ENCODE measurements at places on chromosomes 12 and 14.

GRCh38 chr12:92546635-92547348 lies 156.0 kb upstream of the PLEKHG7 start:
- DNase-seq: no peak

DNA sequence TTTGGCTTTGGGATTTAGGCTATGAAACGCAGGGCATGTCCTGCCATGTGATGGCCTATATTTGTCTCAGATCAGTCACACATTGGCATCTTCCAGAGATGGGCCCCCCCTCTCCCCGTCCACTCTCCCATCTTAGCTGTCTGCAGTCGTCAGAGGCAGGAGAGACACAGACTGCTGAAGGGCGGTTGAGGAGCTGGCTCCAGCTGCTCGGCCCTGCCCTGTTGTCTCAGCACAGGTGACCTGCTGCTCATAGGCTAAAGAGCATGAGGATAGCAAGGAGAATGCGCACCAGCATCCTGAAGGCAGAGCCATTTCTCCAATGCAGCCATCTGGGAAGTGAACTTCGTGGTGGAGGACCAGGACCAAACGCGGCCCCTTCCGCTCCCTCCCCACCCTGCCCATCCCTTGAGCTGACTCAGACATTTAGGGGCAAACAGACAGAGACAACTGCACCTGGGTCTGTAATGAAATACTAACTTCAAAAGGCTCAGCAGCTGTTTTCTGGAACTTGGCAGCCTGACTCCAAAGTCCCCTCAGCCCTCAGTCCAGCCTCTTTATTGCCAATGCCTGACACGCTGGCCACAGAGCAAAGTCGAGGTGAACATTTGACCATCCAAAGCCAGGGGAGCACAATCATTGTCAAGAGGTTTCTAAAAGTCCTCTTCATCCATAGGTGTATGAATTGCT lies 22.3 kb downstream of the FZD10 start:
- DNase-seq: no peak

DNA sequence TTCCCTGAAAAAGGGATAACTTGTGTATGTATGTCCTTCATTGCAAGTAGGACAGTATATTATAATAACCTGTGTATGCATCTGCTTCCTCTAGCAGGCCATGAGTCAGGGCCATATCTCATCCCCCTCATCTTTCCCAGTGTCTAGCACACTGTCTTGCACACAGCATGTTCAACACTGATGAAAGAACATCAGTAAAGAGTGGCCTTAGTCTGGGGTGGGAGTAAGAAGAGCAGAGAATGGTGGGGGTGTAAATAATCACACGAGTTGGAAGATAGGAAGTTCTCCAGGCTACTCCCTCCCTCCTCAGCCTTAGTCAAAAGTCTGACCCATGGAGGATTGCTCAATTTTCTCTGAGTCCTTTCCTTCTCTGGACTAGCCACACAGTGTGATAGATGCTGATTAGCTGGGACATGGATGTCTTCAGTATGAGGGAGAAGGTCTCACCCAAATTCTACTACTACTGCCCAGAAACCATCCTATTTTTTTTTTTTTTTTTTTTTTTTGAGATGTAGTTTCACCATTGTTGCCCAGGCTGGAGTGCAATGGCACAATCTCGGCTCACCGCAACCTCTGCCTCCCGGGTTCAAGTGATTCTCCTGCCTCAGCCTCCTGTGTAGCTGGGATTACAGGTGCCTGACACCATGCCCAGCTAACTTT lies 14.6 kb upstream of the SP1 start:
- DNase-seq: no peak

GRCh38 chr12:117907108-117907689 lies 61.6 kb downstream of the KSR2 start:
- DNase-seq: no peak

GRCh38 chr14:99674064-99674650 lies 9.9 kb upstream of the CYP46A1 start:
- DNase-seq: no peak

DNA sequence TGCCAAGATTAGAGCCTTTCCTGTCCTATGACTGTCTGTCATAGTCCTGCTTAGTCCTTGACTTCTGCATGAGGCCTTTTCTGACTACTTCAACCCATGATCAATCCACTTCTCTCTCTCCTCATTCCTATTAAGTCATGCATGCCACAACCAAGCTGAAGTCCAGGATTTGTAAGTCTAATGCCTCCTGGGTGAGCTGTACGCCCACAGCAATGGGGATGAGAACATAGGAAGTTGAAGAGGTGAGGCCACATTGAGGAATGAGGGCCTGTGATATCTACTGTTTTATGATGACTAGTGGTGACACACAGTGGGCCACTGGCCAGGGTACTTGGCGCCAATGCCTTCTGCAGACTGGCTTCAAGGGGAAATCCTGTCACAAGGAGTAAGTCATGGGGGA lies 994.1 kb upstream of the TMEM132C start:
- no peak for DNase-seq

DNA sequence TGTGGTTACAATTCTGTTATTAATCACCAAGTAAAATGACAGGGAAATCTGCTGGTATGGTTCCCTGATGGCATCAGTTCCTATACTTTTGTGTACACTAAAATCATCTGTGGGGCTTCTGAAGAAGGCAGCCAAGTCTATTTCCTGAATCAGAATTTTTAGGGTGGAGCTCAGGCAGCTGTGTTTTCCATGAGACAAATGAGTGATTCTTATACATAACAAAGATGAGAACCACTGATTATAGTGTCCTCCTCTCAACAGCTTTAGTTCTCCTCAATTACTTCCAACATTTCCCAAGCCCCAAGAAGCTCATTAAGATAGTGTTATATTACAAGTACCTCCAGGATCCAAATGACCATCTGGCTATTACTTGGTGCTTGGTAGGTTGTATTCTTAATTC lies 64.5 kb upstream of the USP44 start:
- no peak for DNase-seq

- DNase-seq: peak; percentile 10
Measured at GRCh38 chr12:46124848-46125619, 134.7 kb upstream of the SCAF11 start.

- no peak for DNase-seq
Measured at GRCh38 chr14:64801046-64801445, 78.7 kb downstream of the SPTB start.

- DNase-seq: no peak
Measured at GRCh38 chr12:89417246-89417977, 65.1 kb upstream of the DUSP6 start.

Data from activated T-helper 1 cell treated with Interleukin-2 at 50 U/mL for 16 hours (primary cell).